ENCODE measurements at places on chromosomes 16 and 17.
A peak's percentile ranks its signal among the peaks of the same experiment; 100 is the strongest.

- DNase-seq: no peak
These were observed 44.4 kb downstream of the MGAT5B start for GRCh38 chr17:76912421-76913164.

DNA sequence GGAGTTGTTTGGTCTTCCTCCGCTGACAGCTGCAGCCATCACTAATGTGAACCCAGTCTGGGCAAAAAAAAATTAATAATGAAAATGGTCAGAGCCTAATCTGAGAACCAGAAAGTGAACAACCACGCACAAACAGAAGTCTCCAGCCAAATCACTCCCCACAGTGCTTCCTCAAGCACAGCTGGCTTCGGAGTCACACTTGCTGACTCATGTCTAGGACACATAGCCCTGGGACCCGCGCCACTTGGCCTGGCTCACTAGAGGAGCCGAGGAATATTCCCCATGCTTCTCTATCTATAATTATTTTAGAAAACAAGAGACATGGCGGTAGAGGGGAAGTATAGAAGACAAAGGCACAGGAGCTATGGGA is 109.1 kb downstream of the ZFHX3 start:
- DNase-seq: peak; percentile 50

DNA sequence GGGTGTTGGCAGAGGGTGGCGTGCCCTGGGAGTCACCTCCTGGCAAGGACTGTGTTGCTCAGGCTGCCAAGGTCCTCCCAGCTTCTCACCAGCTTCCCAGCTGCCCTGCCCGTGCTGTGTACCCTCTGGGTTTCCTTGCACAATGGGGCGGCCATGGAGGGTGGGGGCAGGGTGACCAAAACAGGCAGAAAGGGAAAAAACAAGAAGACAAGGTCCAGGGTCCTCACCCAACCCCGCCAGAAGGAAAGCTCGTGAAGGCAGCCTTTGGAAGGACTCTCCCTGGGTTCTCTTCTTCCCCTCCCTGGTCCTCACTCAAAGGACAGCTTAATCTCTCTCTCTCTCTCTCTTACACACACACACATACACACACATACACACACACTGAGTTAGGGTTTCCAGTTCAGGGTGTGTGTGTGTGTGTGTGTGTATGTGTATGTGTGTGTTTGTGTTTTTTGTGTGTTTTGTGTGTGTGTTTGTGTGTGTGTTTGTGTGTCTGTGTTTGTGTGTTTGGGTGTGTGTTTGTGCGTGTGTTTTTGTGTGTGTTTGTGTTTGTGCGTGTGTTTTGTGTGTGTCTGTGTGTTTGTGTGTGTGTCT is 2.0 kb downstream of the SLC13A5 start:
- no peak for DNase-seq

DNA sequence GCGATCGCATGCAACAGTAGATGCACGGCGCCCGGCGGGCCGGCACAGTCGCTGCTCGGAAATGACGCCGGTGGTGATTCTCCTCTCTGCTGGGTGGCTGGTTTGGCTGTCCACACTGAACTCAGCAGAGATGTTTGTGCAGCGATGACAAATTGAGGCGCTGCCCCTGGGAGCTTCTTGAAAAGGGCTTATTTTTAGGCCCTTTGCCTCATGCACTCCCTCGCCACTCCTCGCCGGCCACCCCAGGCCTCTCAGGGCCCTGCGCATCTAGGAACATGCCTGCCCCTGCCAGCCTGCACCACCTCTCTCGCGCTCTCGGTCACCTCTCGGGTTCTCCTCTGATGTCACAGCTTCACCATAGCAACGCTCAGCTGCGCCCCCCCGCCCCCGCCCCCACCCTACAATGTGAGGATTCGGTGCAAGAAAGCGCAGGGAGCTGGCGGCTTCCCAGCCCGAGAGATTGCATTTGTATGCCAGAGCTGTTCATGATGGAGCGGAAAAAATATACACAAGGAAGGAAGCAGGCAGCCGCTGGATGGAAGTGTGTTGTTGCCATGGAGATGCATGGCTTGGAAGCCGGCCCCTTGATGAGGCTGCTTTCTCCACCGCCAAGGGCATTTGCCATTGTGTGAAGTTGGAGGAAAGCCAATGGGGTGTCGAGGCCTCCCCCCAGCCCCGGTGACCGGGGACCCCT is 81.3 kb upstream of the PLCG2 start:
- no peak for DNase-seq

- DNase-seq: peak; percentile 27
These were observed 534.1 kb downstream of the GRIN2A start for GRCh38 chr16:9647981-9648701.

- no peak for DNase-seq
These were observed 17.5 kb downstream of the GRIN2C start for GRCh38 chr17:74842146-74842598.

GRCh38 chr16:17431012-17431411 is 39.7 kb downstream of the XYLT1 start:
- no peak for DNase-seq
